ENCODE measurements at places on chromosomes 3 and 15. TPM values are rescaled to one million over a fixed set of nuclear protein-coding genes. Genes with fewer than 3 reads are reported as not detected.

The TMEM45A gene
- 30.3 TPM for polyA plus RNA-seq

The RTP3 gene
- not detected for polyA plus RNA-seq

The THAP10 gene
- 3.8 TPM for polyA plus RNA-seq

DNA sequence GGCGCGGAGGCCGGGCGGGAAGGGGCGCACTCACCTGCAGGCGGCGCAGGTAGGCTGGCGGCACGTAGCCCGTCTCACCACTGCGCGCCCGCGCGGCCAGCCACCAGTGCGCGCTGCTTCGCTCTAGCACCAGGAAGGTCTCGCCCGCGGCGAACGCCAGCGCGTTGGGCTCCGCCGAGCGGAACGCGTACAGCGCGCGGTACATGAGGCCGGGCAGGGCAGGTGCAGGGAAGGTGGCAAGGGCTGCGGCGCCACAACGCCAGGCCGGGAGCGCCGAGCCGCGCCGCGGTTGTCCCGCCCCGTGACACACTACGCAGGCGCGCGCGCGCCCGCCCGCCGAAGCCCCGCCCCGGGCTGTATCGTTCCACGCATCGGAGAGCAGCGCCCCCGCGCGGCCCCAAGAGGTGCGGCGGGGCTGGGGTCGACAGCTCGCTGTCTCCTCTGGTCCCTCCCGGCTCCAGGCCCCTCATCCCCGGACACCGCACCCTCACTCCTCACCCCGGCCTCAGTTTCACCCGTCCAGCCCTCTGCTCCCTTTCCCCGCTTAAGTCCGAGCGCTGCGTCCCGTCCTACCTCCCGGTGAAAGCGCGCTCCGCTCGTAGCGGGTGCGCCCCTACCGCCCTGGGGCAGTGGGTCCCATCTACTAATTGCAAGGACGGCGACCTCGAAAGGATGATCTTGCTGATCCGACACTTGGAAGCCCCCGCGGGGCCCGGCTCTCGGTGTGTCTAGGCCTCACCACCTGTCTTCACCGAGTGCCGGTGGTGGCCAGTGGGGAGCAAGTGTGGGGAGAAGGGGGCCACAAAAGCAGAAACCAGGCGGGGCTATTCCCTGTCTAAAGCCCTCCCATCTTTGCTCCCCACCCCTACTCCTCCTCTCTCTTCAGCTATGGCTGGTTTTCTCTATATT lies at the start of gene NCKIPSD:
NCKIPSD (minus strand) TSS at position 313 of the 909 bp plus-strand sequence; CDS start at position 205, 108 bp downstream.
- DNase-seq = no peak

GRCh38 chr3:52262447-52262846 lies 16.0 kb downstream of the WDR82 start:
- DNase-seq = no peak

GRCh38 chr3:179415377-179415776 lies 35.9 kb downstream of the GNB4 start:
- DNase-seq = no peak

The ADGRG7 gene
- not detected for polyA plus RNA-seq
